ENCODE measurements at places on chromosomes 13 and 19.

DNA sequence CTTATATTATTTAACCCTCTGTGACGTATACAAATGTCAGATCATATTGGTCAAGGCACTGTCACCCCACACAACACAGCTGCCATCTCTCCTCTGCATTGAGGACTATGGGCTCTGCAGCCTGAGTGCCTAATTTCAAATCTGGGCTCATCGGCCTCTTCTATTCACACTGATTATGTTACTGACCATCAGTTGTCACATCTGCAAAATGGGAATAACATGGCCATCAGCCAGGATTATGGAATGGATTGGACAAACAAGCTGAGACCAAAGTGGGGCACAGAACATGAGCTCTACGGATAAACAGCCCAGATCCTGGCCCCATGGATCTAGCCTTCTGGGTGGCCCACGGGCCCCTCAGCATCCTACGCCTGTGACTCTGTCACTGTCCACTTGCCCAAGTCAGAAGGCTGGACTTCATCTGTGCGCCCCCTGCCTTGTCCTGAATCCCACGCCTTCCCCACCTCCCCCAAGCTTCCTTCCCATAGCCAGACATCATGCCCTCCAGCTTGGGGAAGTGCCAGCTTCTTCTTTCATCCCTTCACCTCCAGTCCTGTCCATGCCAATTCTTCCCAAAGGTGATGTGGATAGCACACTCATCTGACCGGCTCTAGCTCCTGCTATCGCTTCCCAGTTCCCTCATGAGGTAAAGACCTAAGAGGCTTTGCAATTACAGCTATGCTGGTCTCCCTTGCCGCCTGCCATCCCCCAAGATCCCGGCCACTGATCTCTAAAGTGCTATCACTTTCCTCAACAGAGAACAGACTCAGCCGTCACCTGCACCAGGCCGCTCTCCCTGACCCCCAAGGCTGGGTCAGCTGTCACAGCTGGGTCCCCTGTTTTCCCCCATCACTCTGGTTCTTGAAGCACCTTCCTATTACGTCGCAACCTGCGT lies 872 bp downstream of the FARSA start:
- no peak for DNase-seq

DNA sequence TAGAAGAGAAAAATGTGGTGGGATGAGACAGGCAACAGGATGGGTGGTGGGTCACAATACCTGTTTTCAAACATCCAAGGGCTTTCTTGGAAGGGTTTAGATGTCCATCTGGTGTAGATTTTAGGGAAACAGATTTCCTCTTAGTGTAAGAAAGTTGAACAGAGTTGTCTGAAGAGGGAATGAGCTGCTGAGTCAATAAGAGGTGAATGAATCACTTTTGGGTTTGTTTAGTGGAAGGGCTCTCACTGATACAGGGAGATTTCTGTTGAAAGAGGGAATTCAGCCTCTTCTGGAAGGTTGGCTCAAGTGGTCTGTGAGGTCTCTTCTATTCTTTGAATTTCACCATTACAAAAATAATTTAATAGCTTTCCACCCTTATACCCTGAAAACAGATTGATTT lies 54.6 kb downstream of the LACC1 start:
- no peak for DNase-seq

- peak; percentile 86 for DNase-seq
These were observed 85.0 kb upstream of the UBL3 start for GRCh38 chr13:29935309-29935981.

GRCh38 chr19:19672816-19673215 lies 4.2 kb downstream of the ZNF101 start:
- no peak for DNase-seq

DNA sequence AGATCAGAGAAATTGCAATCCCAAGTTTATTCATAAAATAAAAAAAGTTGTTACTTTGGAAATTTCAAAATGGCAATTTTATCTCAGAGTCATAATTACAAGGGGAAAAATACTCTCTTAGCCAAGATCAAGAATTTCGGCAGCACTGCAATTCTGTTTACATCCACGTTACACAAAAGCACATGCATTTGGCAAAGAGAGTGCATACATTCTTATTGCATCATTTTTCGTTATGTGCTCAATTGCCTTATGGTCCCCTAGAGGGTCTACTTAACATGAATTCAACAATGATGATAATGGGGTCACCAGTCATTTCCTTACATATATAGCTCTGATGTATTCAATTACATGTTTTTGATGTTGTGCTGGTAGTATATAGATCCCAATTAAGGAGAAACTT lies 498.0 kb downstream of the DIAPH3 start:
- DNase-seq: no peak

DNA sequence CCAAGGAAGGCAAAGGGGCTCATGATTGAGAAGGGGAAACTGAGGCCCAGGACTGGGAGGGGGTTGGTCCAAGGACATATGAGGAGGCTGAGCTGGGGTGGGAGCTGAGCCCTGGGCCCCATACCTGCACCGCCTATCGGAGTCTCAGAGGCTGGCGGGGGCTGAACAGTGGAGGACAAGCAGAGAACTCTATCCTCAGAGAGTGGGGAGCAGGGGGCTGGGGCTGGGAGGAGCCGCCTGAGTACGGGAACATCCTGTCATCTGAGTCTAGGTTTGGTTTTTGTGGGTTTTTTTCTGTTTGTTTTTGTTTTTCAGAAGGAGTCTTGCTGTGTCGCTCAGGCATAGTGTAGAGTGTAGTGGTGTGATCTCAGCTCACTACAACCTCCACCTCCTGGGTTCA lies 6.2 kb downstream of the ARRDC2 start:
- DNase-seq: peak; percentile 71

DNA sequence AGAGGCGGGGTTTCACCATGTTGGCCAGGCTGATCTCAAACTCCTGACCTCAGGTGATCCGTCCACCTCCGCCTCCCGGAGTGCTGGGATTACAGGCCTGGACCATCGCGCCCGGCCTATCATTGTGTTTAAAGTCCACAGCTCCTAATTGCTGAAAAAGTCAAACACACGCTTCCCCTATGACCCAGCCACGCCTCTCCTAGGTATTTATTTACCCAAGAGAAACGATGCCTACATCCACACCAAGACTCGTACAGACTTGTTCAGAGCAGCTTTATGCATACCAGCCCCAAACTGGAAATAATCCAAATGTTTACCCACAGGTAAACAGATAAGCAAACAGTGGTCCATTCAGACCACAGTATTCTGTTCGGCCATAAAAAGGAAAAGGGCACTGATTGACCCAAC lies 15.1 kb downstream of the ZNRF4 start:
- DNase-seq: no peak

DNA sequence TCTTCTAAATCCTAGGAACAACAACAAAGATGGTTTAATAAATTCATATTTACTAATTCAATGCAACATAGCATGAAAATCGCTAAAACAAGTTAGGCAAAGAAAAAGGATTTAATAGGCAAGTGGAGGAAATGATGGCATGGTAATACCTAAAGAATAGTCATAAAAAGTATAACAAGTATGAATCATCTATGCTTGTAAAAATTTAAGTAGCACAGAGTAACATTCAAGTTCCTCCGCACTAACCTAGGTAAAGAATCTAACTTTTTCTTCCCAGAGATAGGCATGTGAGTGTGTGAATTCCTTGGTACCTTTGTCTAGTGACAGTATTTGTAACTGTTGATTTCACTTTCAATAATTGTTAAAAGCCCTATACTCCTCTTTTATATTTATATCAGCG lies 42.6 kb downstream of the RCBTB2 start:
- no peak for DNase-seq

- DNase-seq: no peak
These were observed 102.4 kb downstream of the KCTD12 start for GRCh38 chr13:76783798-76784197.

GRCh38 chr13:97696921-97697320 lies 256.6 kb upstream of the IPO5 start:
- DNase-seq: no peak

GRCh38 chr13:83215627-83216026 lies 666.6 kb downstream of the SLITRK1 start:
- DNase-seq: no peak

DNA sequence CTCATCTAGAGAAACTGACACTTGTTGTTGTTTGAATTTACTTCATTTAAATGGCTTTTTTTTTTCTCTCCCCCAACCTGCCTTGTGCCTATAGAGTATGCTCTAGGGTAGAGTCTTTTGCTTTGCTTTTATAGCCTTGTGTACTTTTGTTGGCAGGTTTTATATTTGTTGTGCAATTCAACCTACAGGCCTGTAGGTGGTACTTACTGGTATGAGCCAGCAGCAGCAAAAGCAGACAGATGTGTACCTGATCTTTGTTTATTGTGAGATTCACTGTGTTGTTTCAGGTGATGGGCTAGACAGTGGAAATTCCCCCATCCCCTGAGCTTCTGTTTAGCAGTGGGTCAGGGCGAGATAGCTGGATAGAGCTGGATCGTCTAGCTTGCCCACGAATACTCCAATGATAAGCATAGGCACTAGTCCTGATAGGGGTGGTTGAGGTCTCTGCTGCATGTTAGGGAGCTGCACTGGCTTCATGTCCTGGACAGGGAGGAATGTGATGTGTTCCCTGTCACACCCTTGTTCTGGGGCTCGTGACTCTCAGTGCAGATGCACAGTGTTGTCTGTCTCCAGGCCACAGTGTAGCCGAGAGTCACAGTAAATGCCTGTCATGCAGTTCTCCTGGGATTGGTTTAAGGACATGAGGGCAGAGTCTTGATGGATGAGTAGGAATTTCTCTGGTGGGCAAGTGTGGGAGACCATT lies 21.3 kb downstream of the DNAJC3 start:
- no peak for DNase-seq

All from CD4-positive, alpha-beta T cell treated with Interleukin-6 at 100 ng/mL for 8 hours (primary cell).